ENCODE measurements at places on chromosomes 1 and 21.

DNA sequence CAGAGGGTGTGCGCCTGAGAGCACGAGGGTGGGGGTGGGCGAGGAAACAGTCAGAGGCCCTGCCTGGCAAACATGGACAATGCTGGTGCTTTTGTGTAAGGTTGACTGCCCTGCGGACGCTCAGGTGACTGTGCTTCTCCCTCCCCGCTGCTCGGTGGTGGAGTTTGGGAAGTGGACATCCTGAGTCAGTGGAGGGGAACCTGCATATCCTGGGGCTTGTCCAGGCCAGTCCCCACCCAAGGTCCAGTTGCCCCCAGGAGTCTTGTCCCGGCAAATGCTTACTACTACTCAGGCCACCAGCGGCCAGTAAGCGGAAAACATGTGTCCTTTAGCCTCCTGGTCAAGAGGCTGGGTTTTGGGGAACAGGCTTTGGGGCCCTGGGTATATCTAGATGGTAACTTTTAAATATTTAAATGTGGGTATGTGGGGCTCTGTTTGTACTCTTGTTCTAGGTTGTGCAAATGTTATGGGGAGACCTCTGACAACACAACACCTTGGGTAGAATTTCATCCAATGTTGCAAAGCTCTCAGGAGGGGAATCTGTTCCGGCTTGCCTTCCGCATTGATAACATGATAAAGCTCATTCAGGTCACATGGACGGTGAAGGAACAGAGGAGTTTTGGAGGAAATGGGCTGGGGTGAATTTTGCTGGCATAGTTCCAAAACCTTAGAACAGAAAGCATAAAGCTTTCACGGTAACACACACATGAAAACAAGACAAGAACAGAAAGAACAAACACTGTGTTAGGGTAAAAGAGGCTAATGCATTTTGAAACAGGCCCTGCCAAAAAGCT is 364.9 kb downstream of the PRDM2 start:
- no peak for DNase-seq

DNA sequence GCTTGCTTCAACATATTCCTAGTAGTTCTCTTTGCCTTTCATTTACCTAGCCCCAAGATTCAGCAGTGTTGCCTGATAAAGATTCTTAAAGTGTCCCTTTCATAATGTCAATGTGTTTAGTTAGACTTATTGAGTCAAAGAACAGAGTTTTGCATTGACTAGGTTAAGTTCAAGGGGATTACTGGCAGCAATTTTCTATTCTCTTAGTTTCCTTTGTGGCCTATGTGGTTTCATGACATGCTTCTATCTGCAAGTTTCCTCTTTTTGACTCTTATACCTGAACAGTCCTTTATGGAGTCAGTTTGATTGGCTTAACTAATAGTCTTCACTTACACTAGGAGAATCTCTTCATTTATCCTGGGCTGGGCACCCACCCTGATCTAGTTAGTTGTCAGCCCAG is 151.3 kb downstream of the ADGRL4 start:
- no peak for DNase-seq

GRCh38 chr1:199720496-199720895 is 307.0 kb upstream of the NR5A2 start:
- no peak for DNase-seq

- DNase-seq, result no peak
These were observed 40.9 kb downstream of the BEND5 start for GRCh38 chr1:48735796-48736195.

DNA sequence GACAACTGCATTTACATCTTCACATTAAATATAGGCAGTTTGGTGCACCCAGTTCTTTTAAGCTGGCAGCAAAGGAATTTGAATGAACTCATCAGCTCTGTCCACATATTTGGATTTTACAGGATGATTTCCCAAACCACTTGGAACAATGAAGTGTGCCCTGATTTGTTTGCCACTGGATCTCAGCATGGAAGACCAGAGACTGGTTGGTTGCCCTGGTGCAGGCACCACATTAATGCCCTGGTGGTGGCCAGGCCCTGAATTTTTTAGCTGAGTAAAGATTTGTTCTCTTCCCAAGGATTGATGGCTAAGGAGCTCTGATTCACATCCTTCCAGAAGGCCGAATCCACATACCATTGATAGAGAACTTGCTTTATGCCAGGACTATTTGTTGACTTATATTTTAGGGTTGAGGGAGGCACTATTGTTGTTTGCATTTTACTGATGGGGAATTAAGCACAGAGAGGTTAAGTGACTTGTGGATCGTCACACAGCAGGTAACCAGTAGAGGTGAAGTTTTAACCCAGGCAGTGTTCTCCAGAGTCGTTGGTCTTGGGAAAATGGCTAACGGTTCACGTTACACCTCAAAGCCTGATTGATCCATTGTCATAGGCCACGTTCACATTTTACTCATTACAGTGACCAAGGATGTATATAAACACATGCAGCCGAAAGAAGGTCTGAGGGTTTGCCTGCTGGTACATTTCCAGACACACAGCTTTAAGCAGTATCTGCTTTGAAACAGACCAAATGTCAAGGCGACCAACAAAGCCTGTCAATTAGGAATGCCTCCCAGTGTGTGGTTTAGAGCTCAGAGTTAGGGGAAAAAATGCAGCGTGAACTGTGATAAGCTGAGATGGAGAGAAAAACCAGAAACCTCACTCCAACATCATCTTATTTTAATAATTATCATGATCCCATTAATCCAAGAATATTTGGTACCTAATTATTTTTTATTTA is 50.7 kb downstream of the KAZN start:
- no peak for DNase-seq

DNA sequence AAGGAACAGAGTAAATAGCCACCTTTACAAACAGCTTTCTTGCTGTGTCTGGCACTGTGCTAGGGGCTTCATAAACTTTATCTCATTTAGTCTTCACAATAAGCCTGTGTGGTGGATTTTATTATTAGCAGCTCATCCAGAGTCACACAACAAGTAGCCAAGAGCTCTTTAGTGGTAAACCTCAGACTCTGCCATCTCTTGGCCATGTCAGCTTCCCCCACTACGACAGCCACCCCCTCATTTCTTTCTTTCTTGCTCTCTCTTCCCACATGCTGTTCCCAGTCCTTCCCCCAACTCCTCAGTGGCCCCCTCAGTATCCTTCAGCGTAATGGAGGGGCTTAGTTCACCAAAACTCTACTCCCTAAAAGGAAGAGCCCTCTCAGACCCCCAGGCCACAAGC is 1.2 kb upstream of the ZNF683 start:
- no peak for DNase-seq

DNA sequence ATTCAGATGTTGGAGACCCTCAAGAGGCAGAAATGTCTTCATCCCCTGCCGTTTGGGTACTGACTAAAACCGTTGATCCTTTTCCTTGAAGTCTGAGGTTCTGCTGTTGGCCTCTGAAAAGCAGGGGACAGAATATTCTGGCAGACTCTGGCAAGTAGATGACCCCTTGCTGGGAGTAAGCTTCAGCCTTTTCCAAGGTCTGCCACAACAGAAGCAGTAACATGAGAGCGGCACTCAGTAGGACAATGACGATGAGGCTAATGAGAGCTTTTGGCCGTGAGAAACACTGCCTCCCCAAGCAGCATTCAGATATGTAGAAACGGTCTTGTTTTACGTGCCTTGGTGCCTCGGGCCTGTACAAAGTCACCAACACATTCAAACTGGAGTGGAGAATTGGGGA is 143.7 kb downstream of the ST6GALNAC5 start:
- no peak for DNase-seq

DNA sequence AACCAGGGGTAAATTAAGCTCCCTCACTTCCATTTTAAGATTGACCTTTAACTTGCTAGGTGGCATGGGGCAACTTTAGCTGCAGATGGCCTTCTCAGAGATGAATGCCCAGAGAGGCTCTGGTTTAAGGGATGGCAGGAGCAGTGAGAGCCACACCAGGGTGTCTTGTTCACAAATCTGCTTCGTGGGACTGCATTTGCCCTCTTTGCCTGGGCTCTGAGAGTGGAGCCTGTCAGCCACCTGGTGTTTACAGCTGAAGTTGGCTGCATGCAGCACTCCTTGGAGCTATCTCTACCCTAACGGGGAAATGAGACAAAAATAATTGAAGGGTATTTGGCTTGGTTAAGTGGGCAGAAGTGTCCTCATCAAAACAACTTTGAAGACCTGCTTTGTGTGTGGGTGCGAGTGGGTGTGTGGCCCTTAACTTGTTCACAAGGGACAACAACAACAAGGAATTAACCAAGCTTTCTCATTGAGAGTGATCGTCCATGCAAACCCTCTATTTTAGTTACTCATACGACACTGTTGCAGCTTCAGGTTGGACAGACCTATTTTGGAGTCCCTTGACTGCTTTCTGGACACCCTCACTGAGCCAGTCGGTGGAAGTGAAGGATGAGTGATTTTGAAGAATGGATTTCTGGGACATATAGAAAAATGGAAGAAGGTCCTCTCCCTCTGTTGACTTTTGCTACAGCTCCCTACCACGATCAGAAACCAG is 29.8 kb downstream of the PGM1 start:
- no peak for DNase-seq

- DNase-seq, result no peak
These were observed 722 bp downstream of the LHX8 start for GRCh38 chr1:75134647-75135572.

DNA sequence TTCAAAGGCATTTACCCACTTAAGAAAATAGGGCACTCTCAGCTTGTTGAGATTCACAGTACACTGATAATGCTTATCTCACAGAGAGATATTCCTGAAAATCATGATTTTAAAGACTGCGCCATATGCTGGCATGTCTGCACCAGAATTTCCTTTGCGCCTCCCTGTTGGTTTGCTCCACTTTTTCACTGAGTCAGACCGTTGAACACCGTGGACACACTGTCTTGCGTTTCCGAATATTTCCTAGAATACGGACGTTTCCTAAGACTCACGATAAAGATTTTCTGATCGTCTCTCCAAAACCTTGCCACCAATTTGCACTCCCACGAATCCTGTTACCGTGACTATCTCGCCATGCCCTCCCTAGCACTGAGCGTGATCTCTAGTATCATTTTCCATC is 497 bp upstream of the C1orf115 start:
- no peak for DNase-seq

GRCh38 chr1:7299994-7300393 is 471.1 kb upstream of the VAMP3 start:
- DNase-seq, result no peak

GRCh38 chr21:19490481-19490880 is 1086.9 kb upstream of the TMPRSS15 start:
- DNase-seq, result no peak

DNA sequence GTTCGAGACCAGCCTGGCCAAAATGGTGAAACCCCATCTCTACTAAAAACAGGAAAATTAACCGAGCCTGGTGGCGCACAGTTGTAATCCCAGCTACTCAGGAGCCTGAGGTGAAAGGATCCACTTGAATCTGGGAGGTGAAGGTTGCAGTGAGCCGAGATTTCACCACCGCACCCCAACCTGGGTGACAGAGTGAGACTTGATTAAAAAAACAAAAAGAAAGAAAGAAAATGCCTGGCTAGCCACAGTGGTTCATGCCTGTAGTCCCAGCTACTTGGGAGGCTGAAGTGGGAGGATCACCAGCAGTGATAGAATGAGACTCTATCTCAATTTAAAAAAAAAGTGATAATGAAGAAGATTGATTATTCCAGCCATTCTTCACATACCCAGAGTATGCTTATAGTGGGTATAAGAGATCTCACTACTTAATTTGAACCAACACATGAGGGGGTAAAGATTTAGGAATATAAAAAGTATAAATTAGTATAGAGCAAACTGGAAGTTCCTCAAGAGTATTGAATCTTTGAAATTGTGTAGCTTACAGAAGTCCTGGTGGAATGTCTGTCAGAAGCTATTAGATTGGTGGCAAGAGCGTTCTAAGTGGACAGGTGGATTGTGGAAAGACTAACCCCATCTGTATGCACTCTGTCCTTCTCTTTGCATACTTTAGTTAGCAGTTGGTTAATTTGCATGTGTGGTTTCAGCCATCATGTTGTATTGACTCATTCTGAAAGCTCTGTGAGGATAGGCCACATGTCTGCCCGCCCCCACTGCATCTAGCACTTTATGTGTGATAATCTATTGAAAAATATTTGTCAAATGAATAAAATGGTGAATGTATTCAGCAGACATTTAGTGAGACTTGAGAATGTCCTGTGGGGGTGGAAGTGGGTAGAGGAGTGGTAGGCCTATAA is 25.0 kb downstream of the RLF start:
- DNase-seq, result no peak

GRCh38 chr1:33004613-33005012 is 32.1 kb downstream of the AK2 start:
- no peak for DNase-seq

- DNase-seq, result no peak
These were observed 38.4 kb downstream of the NOS1AP start for GRCh38 chr1:162107911-162108310.

- DNase-seq, result no peak
These were observed 186.8 kb downstream of the LMX1A start for GRCh38 chr1:165169729-165170128.

GRCh38 chr1:14921057-14921456 is 232.5 kb upstream of the TMEM51 start:
- DNase-seq, result no peak

DNA sequence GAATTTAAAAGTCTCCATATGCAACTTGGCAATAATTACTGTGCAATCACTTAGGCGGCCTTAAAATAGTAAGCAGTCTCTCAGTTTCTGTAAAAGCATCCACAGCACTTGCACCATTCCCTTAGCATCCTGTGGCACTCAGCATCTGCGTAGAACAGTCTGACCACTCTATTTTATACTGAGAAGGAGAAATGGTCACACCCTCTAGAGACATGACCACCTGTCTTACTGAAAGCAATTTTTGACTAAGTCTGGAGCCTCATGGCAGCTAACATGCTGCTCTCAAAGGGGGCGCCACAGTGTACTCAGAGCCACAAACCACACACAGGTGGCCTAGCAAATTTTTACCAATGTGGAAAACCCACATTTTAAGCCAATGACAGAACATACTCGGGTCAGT is 62.0 kb downstream of the KCNK1 start:
- DNase-seq, result no peak

- DNase-seq, result no peak
These were observed 222.2 kb downstream of the C1orf94 start for GRCh38 chr1:34398916-34399275.

DNA sequence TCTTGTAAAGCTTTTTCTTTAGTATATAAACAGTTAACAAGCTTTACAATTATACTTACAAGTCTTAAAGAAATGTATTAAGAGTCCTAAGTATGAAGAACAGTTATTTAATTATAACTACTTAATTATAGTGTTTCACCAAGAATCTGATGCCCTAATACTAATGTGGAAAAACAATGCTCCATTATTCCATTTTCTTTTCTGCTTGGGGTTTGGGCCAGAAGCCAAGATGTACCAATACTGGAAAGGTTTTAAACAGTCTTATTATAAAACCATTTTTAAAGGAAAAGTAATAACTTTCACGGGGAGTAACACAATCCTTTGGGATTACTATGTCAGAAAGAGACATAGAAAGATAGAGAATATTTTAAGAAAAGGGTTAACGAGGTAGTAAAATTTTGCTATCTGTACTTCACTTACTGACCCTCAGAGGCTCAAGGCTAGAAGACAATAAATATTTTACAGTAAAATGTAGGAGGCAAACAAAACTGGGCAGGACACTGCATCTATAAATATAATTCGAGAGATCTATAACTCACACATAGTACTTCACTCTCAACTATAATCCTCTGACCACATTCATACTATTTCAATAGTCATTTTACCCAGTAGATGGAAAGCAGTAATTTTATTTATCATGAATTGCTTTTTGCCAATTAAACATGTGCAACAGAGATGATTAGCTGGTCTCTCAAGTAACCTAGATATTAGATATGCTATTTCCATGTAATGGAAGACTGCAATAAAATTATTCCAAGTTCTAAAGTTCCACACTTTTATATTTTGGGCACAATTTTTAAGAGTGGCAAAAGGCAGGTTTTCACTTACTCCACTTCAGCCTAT is 63.9 kb downstream of the LTN1 start:
- no peak for DNase-seq

- no peak for DNase-seq
These were observed 18.9 kb downstream of the GRIK1 start for GRCh38 chr21:29920938-29921337.

Measured in HAP-1 (cell line).